ENCODE measurements at places on chromosomes 7 and 10.

DNA sequence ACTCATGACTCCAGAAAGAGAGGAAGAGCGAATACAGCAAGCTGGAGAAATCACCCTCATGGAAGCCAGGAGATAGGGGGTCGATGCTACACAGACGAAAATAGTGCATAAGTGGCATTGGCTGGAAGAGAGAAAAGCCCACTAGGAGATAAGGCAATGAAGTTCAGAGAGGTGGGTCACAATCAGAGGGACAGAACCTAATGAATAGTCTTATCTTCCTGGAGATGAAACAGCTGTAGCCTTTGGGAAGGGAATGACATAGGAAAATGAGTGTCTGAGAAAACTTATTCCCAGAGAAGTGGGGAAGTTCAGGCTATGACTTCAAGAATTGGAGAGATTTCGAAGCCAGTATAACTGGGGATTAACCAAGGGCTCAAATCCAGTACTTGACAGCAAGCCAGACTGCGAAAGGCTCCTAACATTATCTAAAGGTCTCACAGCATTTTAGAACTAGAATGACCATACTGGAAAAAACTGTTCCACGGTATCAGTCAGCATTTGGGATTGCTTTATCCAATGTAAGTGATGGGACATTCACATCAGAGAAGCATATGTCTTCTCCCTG lies 211.1 kb downstream of the ZNF365 start:
- DNase-seq: no peak

DNA sequence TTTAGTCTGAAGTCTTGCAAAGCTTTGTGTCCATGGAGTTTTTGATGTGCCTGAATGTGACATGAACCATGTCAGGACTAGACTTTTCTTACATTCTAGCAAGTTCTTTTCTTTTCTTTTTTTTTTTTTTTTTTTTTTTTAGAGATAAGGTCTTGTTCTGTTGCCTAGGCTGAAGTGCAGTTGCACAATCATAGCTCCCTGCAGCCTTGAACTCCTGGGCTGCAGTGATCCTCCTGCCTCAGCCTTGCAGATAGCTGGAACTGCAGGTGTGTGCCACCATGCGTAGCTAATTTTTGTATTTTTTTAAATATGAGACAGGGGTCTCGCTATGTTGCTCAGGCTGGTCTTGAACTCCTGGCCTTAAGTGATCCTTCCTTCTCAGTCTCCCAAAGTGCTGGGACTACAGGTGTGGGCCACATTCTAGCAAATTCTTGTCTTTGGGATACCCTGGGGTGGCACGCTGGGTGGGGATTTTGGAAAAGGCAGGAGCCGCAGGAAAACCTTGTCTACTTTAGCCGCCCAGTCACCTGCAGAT lies 152.8 kb downstream of the SVIL start:
- no peak for DNase-seq

DNA sequence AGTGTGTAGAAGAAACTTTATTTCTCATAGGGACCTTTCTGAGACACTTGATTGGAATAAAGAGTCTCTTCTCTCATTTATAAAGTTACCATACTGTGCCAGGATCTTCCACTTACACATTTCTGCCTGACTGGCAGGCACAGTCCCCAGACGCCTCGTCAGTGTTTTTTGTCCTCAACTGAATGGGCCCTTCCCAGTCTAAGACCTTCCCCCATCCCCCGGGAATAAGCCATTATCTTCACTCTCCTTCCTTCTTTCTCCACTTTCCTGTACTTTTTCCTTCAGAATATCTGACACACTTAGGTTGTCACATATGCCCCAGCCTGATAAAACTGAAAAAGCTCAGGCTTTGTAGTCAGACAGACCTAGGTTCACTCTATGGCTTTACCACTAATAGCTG lies 35.3 kb upstream of the KCNIP2 start:
- no peak for DNase-seq

DNA sequence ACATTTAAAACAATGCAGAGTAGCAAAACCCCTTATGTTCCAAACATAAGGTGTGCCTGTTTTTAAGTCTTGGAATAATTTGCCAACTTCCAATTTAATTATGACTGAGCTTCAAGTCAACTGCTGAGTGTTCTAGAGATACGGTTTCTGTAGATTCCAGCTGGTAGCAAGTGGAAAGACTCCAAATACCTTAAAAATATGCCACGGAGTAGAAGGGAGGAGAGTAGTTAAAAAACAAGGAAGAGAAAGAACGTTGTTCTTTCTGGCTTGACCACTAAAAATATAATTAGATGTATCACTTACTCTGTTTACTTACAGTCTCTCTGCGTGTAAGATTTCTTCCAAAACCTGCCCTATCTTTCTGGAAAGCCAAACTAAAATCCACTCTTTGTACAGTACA lies 24.5 kb upstream of the ABLIM1 start:
- no peak for DNase-seq

GRCh38 chr10:90635111-90635765 lies 222.6 kb downstream of the HTR7 start:
- DNase-seq: no peak

GRCh38 chr10:30751678-30752331 lies 122.3 kb upstream of the LYZL2 start:
- no peak for DNase-seq

Measured in activated CD8-positive, alpha-beta memory T cell treated with anti-CD3 and anti-CD28 coated beads, Interleukin-2, amount 50 U/mL, for 4 hours (primary cell).